ENCODE measurements at places on chromosomes 6 and 20.
A peak's percentile ranks its signal among the peaks of the same experiment; 100 is the strongest.

DNA sequence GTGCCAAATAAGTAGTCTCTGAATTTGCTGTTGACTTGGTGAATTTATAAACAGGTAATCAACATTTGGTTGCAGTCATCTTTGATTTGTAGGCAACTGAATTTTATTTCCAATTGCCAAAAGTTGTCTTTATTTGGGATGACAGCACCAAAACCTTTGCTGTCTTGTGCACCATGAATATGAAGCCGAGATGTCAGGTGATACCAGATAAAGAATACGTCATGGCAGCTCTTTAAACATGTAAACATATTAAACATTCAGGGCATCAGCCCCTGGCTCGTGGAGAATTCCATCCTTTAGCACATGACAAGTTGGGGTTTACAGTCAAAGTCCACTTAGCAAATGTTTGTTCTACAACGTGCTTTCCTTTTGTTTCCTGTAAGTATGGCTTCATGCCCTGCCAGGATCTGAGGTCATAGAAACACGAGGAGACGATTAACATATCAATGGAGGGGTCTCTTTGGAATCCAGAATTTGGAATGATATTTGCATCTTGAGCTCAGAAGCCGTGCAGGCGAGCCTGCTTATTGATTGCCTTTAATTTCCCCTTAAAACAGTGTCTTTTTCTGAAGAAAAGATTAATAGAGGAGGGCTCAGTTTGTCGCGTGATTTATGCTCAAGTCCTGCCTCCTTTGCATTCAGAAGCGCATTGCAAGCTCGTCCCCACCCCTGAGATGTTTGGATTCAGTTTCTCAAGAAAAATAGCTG, 170.2 kb upstream of the ZNF217 start:
- DNase-seq: no peak

GRCh38 chr6:3643921-3644738, 107.4 kb downstream of the PXDC1 start:
- DNase-seq: no peak

DNA sequence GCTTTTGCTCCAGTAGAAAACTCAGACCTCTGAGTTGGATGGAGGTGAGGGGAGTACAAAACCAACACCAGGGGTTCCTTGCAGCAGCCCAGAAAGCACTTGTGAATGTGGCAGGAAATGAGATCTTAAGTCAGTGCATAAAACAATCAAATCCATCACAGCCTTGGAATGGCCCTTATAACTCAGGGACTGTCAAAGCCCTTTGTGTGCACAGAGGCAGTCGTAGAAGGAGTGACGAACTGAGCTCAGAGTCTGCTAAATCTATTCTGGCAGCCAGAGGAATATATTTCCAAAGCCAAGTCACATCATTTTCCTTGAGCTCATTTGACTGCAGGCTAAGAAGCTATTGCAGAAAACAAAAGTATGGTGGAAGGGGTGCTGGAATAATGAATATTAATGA, 676.6 kb downstream of the DHX35 start:
- DNase-seq: no peak

GRCh38 chr6:149032599-149033405, 284.7 kb upstream of the TAB2 start:
- DNase-seq: peak; percentile 42

DNA sequence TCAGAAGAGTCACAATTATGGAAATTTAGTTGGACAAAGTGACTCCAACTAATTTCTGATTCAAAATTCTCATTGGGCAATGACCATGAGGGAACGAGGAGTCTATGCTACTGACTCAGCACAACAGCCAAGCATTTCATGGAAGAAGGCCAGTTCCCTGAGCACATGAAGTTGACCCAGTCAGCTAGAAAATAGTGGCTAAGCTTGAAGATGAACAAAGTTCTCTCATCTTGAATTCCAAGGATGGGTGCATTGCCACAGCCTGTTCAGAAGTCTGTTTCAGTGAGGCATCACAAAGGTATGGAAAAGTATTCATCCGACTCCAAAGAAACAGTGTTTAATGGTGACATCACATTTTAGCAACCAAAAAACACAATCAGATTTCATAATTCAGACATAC, 676.9 kb downstream of the HACE1 start:
- DNase-seq: no peak

DNA sequence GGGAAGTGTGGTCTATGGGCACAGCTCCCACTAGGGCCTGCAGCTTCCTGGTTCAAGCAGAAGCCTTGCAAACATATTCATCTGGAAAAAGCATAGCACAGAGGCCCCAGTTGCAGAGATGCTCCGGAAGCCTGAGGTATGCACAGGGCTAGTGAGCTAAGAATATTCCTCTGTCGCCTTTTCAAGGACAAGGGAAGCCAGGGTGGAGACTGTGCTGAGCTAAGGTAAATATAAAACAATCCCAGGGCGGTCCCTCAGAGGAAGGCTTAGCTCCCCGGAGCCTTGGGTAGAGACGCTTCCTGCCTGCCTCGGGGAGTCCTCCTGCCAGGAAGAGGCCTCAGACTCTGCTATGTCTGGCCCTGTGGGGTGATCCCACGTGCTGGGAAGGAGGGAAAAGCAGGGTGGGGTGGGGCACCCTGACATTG, 134.8 kb upstream of the FOXA2 start:
- no peak for DNase-seq

DNA sequence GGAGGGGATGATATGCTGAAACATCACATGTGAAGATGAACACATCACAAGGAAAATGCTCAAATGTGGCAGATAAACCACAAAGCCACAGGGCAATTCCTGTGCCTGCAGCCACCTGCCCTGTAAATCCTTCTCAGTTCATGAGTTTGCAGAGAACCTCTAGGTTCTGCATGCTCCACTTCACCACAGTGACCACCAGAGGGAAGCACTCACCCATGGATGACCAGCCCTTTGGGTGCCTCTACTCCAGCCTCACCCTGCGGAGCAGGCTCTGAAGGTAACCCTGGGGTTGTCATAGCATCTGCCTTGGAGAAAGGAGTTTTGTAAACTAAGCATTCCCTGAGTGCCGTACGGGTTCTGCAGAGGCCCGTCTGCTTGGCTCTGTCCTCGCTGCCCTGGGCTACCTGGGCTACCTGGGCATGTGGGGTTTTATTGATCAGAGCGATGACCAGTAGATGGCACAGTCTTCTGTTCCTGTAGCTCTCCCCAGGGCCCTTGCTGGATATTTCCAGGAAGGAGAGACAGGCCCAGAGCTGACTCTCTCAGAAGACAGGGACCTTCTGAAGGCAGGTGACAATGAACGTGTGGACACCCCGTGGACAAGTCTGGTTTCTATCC, 31.7 kb upstream of the CST1 start:
- DNase-seq: no peak

DNA sequence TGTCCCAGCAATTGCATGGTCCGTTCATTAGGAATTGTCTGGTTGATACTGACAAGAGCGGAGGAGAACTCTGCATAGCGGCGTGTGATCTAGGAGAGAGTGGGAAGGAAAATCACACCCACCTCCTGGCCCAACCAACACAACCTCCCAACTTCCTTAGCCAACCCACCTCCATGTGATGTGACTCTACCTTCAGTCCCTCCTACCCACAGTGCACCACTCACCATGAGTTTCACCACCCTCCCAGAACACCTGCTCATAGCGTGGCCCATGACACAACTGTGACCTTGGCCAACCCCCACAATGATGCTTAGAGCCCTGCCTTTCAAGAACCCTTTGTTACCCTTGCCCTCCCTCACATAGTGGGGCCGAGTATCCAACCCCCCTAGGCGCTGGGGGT, 7.7 kb downstream of the VPS52 start:
- no peak for DNase-seq

- no peak for DNase-seq
Observed at GRCh38 chr20:61967300-61967699, 98.4 kb downstream of the TAF4 start.

GRCh38 chr6:11805259-11806053, 26.9 kb upstream of the ADTRP start:
- no peak for DNase-seq

DNA sequence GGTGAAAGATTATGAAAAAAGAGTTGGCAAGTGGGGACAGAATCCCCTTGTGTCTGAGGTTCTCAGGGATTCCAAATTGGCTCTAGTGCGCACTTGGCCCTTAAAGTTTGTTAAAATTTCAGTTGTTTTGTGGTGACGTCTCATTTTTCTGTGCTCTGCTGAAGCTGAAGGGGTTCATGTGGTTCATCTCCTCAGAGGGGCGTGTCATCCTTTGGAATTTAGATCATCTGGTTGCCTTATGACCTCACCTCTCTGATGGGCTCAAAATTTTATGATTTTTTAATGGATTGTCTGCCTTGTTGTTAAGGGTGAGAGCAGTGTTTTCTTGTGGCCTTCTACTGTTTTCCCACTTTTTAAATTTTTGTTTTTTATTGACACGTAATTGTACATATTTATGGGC, 20.3 kb downstream of the CYB5R4 start:
- DNase-seq: no peak

DNA sequence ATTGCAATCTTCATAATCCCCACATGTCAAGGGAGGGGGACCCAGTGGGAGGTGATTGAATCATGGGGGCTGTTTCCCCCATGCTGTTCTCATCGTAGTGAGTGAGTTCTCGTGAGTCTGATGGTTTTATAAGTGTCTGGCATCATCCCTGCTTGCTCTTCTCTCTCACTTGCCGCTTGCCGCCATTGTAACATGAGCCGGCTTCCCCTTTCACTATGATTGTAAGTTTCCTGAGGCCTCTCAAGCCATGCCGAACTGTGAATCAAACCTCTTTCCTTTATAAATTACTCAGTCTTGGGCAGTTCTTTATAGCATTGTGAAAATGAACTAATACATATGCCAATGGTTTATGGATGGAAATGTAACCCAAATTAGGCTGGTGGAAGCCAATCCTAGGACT, 109.4 kb upstream of the AKAP12 start:
- DNase-seq: no peak

- DNase-seq: peak; percentile 3
Observed at GRCh38 chr6:91020744-91021143, 433.9 kb upstream of the MAP3K7 start.

Measured in GM12891 (cell line).